ENCODE measurements at places on chromosomes 5 and 9.

- no peak for DNase-seq
These were observed 2.2 kb downstream of the GPX3 start for GRCh38 chr5:151022511-151023018.

DNA sequence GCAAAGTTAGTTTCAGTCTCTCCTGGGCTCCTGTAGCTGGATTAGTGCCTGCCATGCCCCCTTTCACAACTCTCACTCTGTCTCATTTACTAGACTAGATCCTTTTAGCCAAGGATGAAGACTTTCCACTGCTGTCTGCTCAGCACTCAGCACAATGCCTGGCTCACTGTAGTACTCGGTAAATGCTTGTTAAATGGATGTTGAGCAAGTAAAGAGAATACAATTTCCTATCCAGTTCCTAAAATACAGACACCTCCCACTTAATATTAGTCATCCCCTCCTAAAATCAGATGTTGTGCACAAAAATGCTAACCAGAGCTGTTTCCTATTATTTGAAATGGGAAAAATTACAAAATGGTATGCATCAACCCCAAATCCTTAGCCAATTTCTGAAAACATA lies 195.8 kb downstream of the SREK1 start:
- no peak for DNase-seq

DNA sequence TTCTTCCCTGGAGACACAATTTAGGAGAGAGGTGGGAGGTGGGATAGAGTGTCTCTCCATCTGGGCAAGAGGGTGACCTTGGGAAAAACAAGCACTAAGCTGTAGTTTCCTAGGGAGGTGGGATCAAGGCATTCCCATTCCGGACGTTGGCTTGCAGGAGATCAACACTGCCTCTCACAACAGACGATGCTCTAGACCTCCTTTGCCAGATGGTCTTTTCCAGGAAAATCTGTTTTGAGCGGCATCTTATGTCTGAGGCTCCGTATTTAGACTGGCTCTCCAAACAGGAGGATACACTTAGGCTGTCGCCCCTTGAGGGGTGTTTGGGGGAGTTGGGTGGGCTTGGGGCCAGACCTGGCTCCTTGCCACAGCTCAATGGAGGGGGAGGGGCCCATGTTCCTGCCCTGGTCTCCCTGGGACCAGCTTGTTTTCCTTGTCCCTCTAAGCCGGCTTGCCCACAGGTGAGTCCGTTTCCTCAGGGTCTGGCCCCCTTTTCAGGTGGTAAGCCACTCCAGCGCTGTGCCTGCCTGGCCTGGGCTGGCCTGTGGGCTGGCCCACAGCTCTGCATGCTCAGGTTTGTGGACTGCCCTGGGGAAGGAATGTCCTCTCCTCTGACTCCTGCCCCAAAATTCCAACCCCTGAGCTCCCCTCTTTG lies 2.4 kb downstream of the PSD2 start:
- DNase-seq, result no peak

DNA sequence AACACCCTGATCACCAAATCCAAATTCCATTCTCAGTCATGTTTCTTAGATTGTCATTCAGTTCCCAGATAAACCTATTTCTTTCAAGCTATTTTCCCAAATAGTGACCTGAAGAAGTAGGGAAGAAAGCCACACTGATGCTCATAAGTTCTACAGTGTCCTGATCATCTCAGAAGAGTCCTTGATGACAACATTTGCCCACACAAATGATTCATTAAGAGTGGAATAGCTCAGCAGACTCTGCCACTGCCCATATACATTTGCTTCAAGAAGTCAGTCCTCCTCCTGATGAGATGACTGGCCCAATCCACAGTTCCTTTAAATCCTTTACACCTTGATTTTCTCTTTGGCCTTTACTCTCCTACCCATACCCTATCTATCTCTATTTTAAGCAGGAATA lies 283.7 kb upstream of the NR4A3 start:
- no peak for DNase-seq

DNA sequence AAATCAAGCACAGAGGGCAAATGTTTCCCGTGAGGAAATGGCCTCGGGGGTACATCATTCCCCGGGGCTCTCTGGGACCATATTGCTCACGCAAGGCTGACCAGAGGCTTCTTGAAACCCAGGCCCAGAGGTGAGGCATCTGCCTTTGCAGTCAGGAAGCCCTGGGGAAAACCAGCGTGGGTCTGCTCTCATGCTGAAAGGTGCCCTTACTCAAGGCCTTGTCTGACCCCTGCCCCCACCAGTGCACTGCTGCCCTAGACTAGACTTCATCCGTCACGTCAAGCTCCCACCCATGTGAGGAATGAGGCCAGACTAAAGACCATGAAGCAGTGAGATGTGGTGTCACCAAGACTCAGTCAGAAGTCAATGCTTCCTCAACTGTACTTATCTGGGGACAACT lies 66.1 kb downstream of the PAX5 start:
- DNase-seq, result no peak

GRCh38 chr5:172096207-172096940 lies 89.9 kb upstream of the FBXW11 start:
- DNase-seq, result no peak

- DNase-seq, result no peak
These were observed 20.0 kb upstream of the CREBRF start for GRCh38 chr5:173035904-173036707.

DNA sequence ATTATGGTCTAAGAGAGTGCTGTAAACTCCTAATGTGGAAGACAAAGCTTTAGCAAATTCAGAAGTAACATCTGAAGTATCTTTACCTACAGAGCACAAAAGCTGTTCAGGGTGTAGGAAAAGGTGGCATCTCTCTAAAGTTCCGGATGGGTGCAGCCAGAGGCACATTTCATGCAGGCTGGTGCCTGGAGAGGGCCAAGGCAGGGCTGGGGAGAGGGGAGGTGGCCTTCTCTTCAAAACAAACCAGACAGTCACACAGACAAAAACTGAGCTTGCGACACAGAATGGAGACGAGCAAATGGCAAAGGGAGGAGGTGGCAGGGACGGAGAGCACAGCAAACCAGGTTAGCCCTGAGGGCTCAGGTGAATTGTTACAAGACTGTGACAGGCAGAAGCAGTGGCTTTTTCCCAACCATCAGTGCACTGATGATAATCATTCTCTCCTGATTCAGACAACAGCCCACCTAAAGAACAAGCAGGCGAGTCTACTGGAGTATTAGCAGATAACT lies 121.5 kb upstream of the PCA3 start:
- no peak for DNase-seq

DNA sequence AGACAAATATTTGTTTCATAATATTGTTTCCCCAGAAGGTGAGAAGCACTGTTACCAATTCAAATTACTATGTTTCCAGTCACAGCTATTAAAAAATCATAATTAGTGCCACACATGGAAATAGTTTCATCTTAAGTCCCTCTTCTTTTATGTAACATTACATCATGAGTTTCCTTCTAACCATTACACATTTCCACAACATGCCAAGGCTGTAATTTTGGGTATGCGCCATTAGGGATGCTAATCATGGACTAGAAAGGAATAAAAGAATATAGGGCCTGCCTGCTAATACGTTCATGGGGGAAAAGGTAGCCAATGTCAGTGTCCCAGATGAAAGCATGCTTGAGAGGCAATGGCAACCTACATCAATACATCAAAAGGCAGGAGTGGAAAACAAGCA lies 142.5 kb upstream of the LPAR1 start:
- DNase-seq, result no peak

DNA sequence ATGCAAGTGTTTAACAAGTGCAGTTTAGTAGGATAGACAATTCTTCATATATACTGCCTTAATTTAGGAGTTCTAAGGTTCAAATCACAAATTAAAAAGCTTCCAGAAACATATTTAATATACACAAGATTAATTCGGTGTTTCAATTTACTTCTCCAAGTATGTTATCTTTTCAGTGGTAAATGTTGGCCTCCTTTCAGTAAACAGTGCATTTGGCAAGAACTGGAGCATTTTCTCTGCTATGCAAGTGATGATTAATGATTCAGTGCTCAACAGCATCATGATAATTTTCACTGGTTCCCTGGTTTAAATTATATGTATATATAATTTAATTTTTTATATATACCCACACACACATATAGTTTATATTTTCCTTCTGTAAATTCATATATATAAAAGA lies 541.7 kb downstream of the EFNA5 start:
- DNase-seq, result no peak

GRCh38 chr5:133142782-133143181 lies 91.0 kb downstream of the HSPA4 start:
- DNase-seq, result no peak

DNA sequence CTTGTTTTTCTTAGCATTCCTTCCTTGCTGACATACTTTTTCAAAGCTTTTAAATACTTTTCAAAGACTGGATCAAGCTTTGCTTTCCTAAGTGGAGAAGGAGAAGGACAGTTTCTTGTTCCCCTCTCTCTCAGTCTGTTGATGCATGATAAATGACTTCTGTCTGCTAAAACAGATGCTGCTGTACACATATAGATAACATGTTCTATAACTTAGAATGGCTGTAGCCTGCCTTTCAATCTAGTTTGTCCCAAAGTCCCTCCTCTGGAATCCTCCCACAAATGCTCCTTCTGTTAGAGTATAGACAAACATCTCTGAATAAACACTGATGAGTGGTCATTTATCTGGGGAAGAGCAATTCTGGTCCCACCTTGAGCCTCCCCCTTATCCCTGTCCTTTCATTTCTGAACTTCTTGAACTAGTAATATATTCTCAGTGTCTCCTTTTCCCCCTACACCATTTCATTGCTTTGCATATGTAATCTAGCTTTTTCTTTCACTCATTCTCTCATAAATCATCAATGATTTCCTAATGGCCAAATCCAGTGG lies 5.4 kb upstream of the HEMGN start:
- no peak for DNase-seq

DNA sequence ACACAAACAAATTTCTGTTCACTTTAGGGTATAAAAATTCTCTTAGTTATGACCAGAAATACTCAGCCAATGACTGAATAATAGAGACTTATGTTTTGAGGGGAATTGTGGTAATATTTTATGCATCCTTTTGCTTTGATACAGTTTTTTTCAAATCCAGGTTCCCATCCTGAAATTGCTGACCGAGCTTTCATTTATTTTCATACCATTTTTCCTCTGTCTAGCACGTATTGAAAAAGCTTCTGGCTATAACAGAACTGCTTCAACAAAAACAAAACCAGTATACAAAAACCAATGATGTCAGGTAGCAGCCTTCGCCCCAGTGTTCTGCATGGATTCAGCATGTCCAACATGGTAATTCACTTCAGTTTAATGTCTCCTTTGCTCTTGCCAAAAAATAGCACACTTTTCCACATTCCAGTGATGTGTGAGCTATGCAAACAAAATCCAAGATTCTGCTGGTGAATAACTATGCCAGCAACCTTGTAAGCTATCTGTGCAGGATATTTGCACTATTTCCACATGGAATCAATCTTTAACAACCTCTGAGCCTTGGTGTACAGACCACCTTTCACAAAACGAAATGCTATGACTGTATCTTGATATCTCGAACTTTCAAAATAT lies 22.0 kb downstream of the CCNH start:
- no peak for DNase-seq

- no peak for DNase-seq
These were observed 98.4 kb downstream of the ZNF354C start for GRCh38 chr5:179158556-179158955.

GRCh38 chr5:6183391-6184390 lies 194.7 kb downstream of the MED10 start:
- no peak for DNase-seq

DNA sequence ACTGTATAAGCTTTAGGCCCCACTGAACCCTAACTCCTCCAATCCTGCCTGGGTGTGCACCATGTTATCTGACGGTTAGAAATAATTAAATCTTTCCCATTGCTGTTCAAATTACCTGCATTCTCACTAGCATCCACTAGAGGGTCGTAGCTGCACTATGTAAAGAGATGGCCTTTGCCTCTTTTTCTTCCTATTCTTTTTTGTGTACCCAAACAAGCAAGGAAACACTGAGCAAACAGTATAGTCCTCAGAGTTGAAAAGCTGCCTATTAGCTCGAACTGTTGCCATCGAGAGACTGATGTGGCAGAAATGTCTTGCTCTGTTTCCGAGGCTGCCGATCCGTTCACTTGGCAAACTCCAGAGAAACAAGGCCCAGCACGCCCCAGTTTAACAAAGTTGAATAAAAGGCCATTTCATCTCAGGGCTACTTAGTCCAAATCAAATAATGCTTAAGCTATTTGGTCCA lies 163.8 kb upstream of the TRPM3 start:
- DNase-seq, result no peak

GRCh38 chr5:73490088-73490487 lies 8.2 kb upstream of the BTF3 start:
- no peak for DNase-seq

DNA sequence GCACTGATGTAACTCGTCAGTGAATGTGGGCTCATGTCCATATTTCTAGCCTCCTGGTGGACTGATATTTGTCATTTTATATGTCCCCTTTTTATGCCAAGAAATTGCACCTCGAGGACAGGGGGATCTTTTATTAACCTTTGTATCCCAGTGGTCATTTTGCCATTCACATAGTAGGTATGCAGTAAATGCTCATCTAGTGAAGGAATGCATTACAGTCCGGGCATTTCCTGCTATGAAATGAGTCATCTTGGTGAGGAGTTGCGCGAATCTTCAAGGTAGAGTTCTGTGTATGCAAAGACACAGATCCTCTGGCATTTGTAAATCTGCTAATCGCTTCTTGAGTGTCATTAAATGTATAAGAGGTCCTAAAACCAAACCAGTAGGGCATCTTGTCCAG lies 755.5 kb upstream of the ADAMTS16 start:
- no peak for DNase-seq

- DNase-seq, result no peak
These were observed 20.4 kb upstream of the SLC2A6 start for GRCh38 chr9:133499132-133499891.

DNA sequence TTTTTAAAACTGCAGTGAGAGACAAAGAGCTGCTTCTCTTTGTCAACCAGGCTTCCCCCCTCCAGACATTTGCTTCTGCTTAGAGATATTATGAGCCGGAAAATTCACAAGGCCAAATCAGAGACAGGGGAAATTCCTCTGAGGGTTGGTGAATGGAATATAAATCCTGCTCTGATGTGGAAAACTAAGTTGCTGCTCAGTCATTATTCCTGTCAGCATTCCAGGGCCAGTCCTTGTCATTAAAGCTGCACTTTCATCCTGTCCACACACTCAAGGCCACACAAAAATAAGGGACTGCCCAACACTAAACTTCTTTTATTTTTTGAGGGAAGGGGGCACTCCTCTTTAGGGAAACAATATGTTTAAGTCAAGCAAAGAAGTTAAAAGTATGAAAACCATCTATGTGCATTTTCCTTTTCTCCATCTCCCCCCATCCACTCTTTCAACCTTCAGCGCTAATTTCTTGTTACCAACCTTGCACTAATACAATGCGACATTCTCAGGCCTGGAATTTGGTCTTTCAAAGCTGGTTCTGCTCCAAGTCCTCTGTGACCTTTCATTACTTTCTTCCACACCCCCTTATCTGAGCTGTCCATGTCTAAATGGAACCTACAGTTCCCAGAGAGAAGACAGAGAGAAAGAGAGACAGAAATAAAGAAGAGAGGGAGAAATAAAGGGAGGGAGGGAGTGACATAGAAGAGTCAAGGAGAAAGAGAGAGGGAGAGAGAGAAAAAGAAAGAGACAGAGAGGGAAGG lies 118.9 kb upstream of the S1PR3 start:
- no peak for DNase-seq

GRCh38 chr5:98713027-98713426 lies 60.4 kb upstream of the RGMB start:
- DNase-seq, result no peak

- no peak for DNase-seq
These were observed 172.3 kb downstream of the CACNA1B start for GRCh38 chr9:138049779-138050471.

- DNase-seq, result no peak
These were observed 693.4 kb downstream of the KCTD16 start for GRCh38 chr5:144864118-144864517.

- no peak for DNase-seq
These were observed 213.4 kb upstream of the ADAMTSL1 start for GRCh38 chr9:18260521-18260920.

All from stimulated activated CD8-positive, alpha-beta memory T cell treated with anti-CD3 and anti-CD28 coated beads, Interleukin-4, amount 100 ng/mL, for 1 hour (primary cell).